Fibroblast of lung (primary cell): ENCODE measurements at places on chromosomes 12 and 14.

DNA sequence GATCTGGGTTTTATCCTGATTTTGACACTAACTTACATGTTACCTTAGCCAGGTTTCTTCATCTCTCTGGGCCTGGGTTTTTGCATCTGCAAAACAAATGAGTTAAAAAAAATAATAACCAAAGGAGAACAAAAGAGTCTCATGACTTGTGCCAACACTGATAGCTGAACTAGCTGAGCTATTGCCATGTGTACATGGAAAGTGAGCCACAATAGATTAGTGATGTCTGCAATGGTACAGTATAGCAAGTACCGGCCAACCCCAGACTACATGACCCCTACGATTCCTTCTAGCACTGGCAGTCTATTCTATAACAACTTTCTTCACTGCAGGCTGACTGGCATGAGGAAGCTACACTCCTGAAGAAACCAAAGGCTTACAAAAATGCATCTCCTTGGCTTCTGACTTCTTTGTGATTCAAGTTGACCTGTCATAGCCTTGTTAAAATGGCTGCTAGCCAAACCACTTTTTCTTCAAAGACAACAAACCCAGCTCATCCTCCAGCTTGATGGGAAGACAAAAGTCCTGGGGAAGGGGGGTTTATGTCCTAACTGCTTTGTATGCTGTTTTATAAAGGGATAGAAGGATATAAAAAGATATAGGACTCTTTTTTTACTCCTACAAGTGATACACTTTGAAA lies 123.7 kb downstream of the DAD1 start:
- no peaks in the 10 kb centered on the region for H3K4me1 ChIP-seq
- H3K4me3 ChIP-seq: no peak overlapping the region
- no peak for DNase-seq
- H3K27ac ChIP-seq: no peak overlapping the region
- H3K27me3 ChIP-seq: peaks cover 2% of the 10 kb centered on the region

DNA sequence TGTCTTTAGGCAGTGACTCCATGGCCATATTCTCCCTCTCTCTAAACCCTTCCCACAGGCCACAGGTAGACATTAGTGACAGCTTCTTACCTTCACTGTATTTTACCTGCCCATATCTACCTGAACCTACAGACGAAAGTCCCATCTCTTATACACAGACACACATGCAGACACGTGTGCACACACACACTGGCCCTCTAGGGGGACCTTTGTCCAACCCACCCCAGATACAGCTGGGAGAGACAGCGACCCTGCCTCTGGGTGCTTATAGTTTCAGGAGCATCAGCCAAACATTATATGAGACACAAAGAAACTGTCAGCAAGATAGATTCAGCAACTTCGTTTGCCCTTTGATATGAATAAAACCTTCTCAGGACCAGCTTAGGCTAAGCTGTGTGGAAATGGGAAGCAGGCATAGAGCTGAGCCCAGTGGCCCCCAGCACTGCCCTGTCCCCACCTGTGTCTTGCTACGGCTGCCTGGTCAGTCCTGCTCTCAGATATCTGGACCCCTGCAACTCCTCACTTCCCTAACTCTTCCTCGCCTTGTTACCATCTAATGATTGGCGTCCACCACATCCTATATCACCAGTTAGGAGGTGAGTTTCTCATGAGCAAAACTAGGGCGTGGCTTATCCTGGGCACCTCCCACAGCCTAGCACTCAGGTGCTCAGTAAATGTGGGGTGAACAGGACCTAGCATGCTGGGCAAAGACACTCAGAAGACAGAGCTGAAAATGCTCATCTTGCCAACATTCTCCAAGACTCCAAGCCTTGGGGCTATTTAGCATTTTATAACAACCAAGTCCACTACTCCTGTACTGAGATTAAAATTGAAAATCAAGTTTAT lies 12.0 kb upstream of the CD9 start:
- H3K4me1 ChIP-seq: peaks cover under 1% of the 10 kb centered on the region
- no peaks in the 10 kb centered on the region for H3K36me3 ChIP-seq
- H3K27me3 ChIP-seq: peaks cover 3% of the 10 kb centered on the region
- H3K27ac ChIP-seq: no peak overlapping the region
- H3K4me3 ChIP-seq: no peak overlapping the region

DNA sequence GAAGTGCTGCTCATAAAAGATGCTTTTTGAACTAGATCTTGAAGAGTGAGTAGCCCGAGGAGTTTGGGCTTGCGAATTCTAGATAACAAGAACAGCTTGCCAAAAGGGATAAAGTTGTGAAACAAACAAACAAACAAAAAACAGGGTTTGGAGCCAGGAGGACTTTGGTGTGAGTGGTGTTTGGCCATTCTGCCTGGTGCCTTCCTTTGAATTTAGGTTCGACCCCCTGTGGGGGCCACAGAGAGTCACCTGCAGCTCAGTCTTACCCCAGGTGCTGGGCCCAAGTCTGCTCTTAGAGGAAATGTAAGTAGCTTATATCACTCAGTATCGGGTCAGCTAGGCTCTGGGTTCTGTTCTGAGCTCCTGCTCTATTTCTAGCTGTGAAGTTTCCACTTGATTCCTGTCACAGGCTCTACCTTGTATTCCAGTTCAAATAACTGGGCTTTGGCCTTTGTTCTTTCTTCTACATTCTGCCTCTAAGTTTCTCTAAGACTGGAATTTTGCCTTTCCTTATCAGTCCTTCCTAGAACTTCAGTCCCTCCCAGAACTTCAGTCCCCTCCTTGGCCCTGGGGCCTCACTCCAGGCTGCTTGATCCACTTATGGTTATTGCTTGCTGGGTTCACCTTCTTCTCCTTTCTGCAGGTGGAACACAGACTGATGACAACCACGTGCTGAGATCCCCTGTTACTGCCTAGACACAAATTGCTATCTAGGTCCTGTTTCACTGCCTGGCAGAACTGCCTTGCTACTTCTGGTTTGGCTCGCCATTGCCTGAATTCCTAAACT lies 20.5 kb upstream of the DUSP6 start:
- no peaks in the 10 kb centered on the region for H3K36me3 ChIP-seq
- no peaks in the 10 kb centered on the region for H3K27me3 ChIP-seq
- peaks cover 14% of the 10 kb centered on the region for H3K4me1 ChIP-seq

- peaks cover 56% of the 10 kb centered on the region for H3K4me1 ChIP-seq
- peak; percentile 98 for DNase-seq
- peak overlapping the region; percentile 3 for H3K4me3 ChIP-seq
- H3K27me3 ChIP-seq: no peaks in the 10 kb centered on the region
- H3K27ac ChIP-seq: peak overlapping the region; percentile 100
Measured at GRCh38 chr14:22850944-22851764, 14.8 kb downstream of the MMP14 start.

GRCh38 chr14:47278233-47278842 lies 397.1 kb downstream of the MDGA2 start:
- no peaks in the 10 kb centered on the region for H3K4me1 ChIP-seq
- H3K27ac ChIP-seq: no peak overlapping the region
- DNase-seq: peak; percentile 2
- no peak overlapping the region for H3K4me3 ChIP-seq
- no peaks in the 10 kb centered on the region for H3K27me3 ChIP-seq

DNA sequence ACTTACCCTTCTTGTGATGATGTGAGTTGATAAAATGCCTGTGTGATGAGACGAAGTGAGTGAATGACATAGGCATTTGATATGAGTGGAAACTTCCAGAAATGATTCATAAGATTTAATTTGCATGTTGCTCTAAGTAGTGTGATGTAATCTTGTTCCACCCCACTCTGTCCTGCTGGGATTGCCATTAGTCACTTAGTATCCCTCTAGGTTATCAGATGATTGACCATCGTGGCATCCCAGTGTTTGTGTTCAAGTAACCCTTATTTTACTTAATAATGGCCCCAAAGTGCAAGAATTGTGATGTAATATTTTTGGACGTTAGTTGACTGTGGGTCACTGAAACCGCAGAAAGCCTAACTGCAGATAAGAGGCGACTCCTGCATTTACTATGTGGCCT lies 214.4 kb upstream of the DIO2 start:
- no peaks in the 10 kb centered on the region for H3K36me3 ChIP-seq
- no peak overlapping the region for H3K4me3 ChIP-seq
- no peaks in the 10 kb centered on the region for H3K27me3 ChIP-seq
- no peaks in the 10 kb centered on the region for H3K4me1 ChIP-seq
- H3K27ac ChIP-seq: peak overlapping the region; percentile 22

DNA sequence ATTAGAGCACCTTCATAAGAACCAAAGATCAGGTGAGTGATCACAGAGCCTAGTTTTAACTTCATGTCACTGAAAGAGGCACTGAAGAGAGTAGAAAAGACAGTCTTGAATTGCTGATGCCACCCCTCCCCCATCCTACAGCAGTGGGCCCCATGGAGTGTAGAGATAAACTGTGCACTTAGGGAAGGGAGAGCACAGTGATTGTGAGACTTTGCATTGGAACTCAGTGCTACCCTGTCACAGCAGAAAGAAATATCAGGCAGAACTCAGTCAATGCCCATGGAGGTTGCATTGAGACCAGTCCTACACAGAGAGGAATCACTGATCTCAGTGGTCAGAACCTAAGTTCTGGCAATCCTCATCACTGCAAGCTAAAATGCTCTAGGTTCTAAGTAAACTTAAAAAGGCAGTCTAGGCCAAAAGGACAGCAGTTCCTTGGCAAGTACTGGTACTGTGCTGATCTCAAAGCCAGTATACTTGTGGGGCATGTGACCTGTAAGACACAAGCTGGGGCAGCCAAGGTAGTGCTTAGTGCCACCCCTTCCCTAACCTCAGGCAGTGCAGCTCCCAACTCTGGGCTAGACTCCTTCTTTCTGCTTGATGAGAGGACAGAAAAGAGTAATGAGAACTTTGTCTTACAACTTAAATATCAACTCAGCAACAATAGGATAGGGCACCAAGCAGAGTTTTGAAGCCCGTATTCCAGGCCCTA lies 94.1 kb downstream of the FSCB start:
- no peak overlapping the region for H3K4me3 ChIP-seq
- H3K27ac ChIP-seq: no peak overlapping the region
- no peak for DNase-seq
- H3K36me3 ChIP-seq: no peaks in the 10 kb centered on the region
- no peaks in the 10 kb centered on the region for H3K4me1 ChIP-seq

- peak; percentile 23 for DNase-seq
- no peaks in the 10 kb centered on the region for H3K36me3 ChIP-seq
- no peaks in the 10 kb centered on the region for H3K27me3 ChIP-seq
- H3K27ac ChIP-seq: no peak overlapping the region
Measured at GRCh38 chr12:24480766-24481449, 468.0 kb downstream of the BCAT1 start.

DNA sequence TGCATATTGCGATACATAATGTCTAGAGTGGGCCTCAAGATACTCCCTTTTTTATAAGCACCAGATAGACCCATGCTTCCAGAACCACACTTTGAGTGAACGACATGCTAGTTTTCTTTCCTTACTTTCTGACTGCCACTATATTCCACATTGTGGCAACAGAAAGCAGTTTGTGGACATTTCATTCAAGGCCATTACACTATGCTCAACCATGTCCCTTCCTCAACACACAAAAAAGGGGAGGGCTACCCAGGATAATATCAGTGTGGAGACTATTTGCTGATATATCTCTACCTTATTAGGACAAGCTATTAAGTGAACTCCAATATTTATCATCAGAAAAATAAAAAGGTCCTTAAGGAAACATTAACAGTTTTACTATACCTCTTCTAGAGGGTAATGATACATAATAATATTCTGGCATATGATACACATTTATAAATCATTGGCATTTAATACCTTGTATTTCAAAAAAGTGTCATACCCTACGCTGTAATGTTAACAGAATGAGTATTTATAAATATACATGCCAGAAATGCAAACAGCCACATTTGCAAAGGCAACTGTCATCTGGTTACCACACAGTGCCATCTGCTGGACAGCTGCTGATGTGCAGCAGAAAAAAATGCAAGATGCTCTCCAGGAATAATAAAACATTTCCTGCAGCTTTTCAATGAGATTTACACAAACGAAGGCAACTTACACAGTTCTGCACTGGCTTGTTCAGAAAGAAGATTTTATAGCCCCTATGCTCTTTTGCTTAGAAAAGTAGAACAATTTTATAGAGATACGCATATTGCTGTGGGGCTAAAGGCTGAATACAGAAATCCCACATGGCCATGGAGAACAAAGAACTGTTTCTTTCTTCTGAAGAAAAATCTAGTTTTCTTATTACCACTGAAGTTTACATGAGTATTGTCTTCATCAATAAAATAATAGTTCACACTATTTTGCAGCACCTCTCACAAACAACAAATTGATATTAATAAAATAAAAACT lies 182.2 kb upstream of the GRIP1 start:
- no peaks in the 10 kb centered on the region for H3K4me1 ChIP-seq
- no peak overlapping the region for H3K27ac ChIP-seq
- H3K27me3 ChIP-seq: no peaks in the 10 kb centered on the region
- H3K4me3 ChIP-seq: no peak overlapping the region

GRCh38 chr12:123120452-123121166 lies 30.3 kb downstream of the PITPNM2 start:
- peaks cover 4% of the 10 kb centered on the region for H3K4me1 ChIP-seq
- H3K27ac ChIP-seq: no peak overlapping the region
- H3K36me3 ChIP-seq: no peaks in the 10 kb centered on the region

- DNase-seq: no peak
- no peak overlapping the region for H3K27ac ChIP-seq
- H3K4me1 ChIP-seq: no peaks in the 10 kb centered on the region
Measured at GRCh38 chr12:67928621-67929383, 60.4 kb upstream of the IFNG-AS1 start.

DNA sequence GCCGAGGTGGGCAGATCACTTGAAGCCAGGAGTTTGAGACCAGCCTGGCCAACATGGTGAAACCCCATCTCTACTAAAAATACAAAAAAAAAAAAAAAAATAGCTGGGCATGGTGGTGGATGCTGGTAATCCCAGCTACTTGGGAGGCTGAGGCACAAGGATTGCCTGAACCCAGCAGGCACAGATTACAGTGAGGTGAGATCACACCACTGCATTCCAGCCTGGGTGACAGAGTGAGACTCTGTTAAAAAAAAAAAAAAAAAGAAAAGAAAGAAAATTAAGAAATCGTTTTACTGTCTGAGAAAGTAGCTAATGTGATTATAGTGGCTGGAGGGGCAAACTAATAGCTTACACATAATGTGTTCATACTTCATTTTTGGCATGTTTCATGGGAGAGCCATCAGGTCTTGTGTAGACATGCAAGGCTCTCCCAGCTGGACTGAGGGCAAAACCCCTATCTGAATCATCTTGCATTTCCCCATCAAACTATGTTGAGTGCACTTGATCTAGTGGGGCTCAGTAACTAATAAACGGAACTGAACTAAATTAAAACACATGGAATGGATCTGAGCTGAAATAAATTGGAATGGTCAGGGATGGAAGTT lies 16.2 kb downstream of the KIF21A start:
- no peaks in the 10 kb centered on the region for H3K36me3 ChIP-seq
- no peak overlapping the region for H3K27ac ChIP-seq
- no peaks in the 10 kb centered on the region for H3K27me3 ChIP-seq
- H3K4me3 ChIP-seq: no peak overlapping the region
- no peaks in the 10 kb centered on the region for H3K4me1 ChIP-seq

DNA sequence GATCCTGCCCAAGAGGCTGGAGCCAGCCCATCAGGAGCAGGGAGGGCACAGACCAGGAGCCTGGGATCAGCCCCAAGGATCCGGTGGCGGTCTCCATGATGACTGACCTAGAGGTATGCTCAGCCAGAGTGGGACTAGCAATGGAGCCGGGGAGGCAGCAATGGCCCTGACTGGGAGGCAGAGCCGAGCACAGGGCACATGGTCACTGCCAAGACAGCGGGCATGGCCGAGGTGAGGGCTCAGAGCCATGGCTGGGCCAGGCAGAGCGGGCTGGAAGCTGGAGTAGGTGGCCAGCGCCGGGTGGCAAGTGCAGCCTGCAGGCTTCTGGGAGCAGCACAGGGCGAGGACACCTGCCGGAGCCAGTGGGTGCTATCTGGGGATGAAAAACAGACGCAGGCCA lies 259.3 kb downstream of the BCL11B start:
- no peaks in the 10 kb centered on the region for H3K27me3 ChIP-seq
- no peak overlapping the region for H3K27ac ChIP-seq
- DNase-seq: no peak
- no peak overlapping the region for H3K4me3 ChIP-seq
